Activated CD8-positive, alpha-beta T cell treated with anti-CD3 and anti-CD28 coated beads for 36 hours (primary cell): ENCODE measurements at places on chromosomes 1 and 21. TPM values are rescaled to one million over a fixed set of nuclear protein-coding genes. Genes with fewer than 3 reads are reported as not detected.

DNA sequence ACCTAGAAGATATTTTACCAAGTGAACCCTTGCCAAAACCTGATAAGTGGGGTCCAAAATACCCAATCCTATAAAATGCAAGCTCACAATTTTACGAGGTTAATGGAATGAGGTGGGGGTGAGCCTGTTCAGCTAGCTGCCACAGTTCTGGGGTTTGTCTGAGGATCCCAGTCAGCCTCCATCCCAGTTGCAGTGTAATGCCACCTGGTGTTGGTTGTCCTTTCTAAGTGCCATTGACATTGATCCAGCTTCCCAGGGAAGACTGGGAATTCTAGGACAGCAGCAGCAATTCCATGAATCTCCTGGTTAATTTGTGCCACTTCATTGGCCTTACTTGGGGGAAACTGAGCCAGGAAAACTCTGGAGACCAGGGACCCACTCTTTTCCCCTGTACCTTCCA, 298.3 kb downstream of the RWDD3 start:
- no peak for DNase-seq

DNA sequence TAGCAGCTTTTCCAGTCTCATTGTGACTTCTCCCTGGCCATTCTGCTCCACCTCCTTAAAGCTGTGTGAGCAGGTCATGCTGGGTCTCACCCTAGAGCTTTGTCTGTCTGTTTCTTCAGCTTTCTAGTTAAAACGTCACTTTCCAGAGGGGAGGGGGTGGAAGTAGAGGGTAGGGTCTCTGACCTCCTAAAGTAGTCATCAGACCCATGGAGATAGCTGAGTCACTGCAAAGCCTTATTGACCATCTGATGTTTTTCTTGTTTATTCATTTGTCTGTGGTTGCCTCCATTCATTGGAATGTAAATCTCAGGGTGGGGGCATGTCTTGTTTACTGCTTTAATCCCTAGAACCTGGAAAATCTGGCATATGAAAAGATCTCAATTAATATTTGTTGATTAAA, 52.7 kb downstream of the ELF3 start:
- no peak for DNase-seq

GRCh38 chr1:60765204-60765603, 317.2 kb upstream of the NFIA start:
- DNase-seq = peak; percentile 36

- DNase-seq = no peak
Observed at GRCh38 chr1:47780469-47780995, 216.7 kb downstream of the TRABD2B start.

DNA sequence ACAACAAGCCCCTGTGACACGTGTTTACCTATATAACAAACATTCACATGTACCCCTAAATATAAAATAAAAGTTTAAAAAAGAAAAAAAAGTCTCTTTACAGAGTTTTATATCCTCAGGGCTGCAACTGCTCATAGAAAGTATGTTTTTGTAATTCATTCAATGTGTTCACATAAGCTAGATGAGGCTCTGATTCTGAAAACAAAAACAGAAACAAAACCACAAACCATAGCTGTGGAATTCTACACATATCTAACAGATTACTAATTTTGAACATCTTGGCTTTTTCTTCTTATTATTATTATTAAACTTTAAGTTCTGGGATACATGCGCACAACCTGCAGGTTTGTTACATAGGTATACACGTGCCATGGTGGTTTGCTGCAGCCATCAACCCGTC, 579.6 kb upstream of the ZRANB2 start:
- no peak for DNase-seq

DNA sequence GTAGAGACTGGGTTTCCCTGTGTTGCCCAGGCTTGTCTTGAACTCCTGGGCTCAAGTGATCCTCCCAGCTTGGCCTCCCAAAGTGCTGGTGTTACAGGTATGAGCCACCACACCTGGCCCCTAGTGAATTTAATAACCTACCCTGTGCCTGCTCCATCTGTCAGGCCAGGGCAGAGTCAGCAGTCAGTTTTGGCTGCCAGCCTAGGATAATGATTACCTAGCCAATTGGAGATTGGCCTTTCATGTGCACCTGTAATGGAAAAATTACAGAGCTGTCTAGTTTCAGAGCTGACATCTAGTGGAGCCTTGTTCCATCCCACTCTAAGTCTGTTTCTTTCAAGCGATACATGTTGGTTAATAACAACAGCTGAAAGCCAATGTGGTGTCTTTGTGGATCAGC, 92.0 kb downstream of the DIRAS3 start:
- DNase-seq = no peak

- DNase-seq = peak; percentile 3
Observed at GRCh38 chr1:118223426-118223825, 38.4 kb upstream of the SPAG17 start.

- no peak for DNase-seq
Observed at GRCh38 chr1:87812871-87813577, 484.3 kb downstream of the LMO4 start.

- DNase-seq = no peak
Observed at GRCh38 chr1:221217029-221217428, 337.8 kb downstream of the HLX start.

- DNase-seq = no peak
Observed at GRCh38 chr1:27122652-27123051, 32.3 kb downstream of the SLC9A1 start.

GRCh38 chr1:162185314-162186025, 116.0 kb downstream of the NOS1AP start:
- no peak for DNase-seq

DNA sequence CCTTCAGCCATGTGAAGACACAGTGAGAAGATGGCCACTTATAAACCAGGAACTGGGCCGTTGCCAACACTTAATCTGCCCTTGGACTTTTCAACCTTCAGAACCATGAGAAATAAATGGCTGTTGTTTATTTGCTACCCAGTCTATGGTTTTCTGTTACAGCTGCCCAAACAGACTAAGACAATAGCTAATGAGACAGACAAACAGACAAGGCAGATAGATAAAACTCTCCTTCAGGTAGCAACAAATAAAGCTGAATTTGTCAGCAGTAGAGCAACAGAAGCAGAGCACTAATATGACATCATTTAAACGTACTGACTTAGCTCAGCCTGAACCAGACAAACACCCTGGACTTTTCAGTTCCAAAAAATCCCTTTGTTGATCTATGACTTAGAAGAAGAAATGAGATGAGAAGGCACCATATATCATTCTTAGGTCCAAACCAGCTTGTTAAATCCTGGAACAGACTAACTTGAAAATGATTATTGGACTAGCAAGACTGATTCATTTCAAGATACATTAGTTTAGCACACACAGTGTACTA, 27.0 kb downstream of the ZZZ3 start:
- no peak for DNase-seq

DNA sequence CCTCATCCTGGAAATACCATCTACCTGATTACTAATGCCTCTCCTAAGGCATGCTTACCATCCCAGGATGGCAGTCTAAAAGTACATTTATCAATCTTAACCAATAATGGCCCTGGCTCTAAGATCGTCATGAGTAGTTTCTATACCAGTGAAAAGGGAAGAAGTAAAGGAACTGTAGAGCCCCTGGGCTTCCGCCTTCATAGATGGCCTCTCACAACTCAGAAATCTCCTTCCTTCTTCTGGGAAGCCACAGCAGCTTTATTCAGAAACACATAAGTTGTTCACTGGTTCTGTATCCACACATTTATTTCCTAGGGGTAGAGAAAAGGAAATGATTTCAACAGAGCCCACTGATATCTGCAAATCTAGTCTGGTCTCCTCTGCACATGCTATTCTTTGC, 41.0 kb upstream of the CD5L start:
- DNase-seq = no peak

- no peak for DNase-seq
Observed at GRCh38 chr1:36034692-36035091, 49.2 kb upstream of the TEKT2 start.

DNA sequence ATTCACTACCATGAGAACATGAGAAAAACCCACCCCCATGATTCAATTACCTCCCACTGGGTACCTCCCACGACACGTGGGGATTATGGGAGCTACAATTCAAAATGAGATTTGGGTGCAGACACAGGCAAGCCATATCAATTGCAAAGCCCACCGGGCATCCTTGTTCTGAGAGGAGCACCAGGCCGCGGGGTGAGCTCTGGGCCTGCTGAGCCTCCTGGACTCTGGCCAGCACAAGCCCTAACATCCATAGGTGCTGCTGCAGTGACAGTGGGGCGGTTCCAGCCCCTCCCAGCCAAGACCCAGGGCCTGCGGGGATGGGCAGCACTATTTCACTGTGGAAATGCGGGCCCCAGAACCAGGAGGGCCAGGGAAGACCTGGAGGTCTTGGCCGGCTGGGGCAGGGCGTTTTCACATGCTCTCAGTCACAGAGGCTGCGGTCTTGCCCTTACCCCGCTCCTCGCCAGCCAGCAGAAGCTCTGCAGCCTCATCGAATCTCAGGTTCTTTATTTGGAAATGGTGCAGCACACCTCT, 103.8 kb downstream of the PCBP3 start:
- no peak for DNase-seq

DNA sequence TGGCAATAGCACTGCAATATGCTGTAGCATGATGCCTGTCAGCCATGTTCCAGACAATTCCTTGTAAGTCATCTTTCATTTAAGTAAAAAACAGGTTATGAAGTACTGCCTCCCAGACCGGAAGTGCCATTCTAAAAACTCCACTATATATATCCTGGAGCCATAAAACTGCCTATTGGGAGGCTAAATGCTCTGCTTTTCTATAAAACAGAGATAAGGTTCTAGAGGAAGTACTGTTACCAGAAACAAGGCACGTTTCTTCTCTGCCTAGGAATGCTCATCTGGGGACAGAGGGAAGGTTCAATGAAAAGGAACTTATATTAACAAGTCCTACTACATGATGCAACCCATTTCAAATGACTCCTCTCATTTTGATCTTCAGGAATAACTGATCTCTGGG, 66.8 kb downstream of the GPR137B start:
- DNase-seq = no peak

GRCh38 chr21:36079010-36079649, 9.3 kb downstream of the CBR1 start:
- peak; percentile 60 for DNase-seq

GRCh38 chr1:162535501-162535900, 26.0 kb upstream of the UAP1 start:
- DNase-seq = no peak

The OR2L2 gene
- total RNA-seq = not detected
